ENCODE measurements at places on chromosomes 6 and 20.

DNA sequence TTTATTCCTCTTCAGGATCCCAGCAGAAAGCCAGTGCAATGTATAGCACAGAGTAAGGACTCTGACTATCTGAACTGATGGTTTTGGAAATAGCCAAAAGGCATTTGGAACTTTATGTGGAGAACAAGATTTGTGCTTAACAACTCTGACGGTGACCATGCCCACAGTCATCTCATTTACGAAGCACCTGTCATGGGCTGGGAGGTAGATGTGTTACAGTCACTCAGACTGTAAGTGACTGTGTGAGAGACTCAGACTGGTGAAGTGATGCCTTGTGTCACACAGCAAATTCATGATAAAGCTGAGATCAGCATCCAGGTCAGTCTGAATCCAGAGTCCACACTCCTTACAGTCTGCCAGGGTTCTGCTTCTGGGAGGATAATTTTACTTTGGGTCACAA, 23.9 kb upstream of the FAM83C start:
- no peak for DNase-seq

DNA sequence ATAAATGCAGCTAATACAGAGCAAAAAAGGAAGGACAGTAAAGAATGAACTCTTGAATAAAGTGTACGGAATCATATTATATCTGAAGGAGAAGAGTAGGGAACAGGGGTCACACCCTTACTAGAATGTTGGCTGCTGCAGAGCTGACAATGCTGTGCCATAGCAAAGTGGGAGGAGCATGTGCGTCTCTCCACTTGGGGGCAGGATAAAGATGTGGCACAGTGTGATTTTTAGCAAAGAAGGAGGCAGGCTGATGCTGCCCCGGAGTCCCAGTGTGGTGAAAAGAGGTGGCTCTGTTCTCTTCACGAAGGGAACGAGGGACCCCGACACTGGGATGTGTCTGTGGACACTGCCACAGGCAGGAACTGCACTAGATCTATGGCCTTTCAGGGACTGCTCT, 67.5 kb downstream of the INSM1 start:
- peak; percentile 69 for DNase-seq

GRCh38 chr6:110054664-110055386, 76.7 kb downstream of the GPR6 start:
- DNase-seq, result no peak

DNA sequence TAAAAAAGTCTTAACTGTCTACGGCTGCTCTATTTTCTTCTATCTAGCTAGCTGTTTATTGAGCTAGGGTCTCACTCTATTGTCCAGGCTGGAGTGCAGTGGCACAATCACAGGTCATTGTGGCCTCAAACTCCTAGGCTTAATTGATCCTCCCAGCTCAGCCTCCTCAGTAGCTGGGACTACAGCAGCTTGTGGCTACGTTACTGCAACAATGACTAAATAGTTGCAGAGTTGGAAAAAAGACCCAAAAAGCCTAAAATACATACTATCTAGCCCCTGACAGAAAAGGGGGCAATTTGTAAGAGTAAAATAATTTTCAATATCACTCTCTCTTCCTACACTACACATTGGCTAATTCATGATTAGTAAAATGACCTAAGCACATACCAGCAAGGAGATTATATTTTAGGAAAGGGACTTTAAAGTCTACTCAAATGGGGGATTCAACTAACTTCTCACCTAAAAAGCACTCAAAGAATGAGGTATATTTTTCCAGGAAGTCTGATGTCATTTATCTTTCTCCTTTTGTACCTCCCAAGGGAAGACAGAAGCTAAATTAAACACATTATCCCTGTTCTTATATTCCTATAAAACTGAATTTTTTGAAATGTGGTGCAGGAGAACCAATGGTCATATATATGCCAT, 82.8 kb downstream of the ZMYND8 start:
- no peak for DNase-seq

DNA sequence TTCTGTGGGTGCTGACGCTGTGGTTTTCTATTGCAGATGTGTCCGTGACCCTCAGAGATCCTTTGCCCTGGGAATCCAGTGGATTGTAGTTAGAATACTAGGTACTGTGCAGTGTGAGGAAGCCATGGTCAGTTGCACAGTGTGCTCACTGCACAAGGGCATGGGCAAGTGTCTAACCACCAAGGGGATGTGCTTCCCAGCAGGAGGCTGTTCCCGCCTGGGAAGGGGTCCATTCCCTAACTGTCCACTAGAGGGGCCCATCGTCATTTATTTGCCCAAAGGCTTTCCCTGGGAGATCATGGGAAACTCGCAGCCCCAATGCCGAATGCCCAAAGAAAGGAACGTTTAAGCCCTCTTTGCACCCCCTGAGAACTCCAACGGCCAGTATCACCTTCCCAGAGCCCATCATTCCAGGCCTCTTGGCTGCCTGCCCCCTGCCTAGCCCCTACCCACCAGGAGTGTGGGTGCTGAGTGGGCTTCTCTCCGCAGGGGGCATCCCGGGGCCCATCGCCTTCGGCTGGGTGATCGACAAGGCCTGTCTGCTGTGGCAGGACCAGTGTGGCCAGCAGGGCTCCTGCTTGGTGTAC, 26.2 kb downstream of the SLCO4A1 start:
- peak; percentile 68 for DNase-seq

DNA sequence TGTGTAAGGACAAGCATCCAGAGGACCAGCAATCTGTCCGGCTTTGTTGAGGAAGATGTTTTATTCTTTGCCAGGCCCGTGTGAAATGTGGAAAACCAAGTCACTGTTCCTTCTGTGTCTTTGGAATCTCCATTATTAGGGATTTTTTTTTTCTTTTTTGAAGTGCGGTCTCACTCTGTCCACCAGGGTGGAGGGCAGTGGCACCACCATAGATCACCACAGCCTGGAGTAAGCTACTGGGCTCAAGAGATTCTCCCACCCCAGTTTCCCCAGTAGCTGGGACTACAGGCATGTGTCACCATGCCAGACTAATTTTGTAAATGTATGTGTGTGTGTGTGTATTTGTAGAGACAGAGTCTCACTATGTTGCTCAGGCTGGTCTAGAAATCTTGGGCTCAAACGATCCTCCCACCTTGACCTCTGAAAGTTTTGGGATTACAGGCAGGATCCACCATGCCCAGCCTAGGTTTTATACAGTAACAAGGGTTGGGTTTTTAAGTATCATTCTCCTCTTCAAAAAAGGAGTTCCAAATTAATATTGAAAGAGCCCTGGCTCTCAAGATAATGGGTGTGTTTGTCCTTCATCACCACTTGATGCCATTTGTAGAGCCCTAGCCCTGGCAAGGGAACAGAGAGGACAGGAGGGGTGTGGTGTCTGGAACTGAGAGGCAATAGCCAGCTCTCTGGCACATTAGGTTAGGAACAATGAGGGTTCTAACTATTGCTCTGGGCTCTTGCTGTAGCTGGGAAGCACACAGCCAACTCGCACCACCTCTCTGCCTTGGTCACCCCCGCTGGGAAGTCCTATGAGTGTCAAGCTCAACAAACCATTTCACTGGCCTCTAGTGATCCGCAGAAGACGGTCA, 3.1 kb downstream of the LAMP5 start:
- no peak for DNase-seq

GRCh38 chr20:58058421-58059259, 169.8 kb downstream of the ANKRD60 start:
- DNase-seq, result no peak

DNA sequence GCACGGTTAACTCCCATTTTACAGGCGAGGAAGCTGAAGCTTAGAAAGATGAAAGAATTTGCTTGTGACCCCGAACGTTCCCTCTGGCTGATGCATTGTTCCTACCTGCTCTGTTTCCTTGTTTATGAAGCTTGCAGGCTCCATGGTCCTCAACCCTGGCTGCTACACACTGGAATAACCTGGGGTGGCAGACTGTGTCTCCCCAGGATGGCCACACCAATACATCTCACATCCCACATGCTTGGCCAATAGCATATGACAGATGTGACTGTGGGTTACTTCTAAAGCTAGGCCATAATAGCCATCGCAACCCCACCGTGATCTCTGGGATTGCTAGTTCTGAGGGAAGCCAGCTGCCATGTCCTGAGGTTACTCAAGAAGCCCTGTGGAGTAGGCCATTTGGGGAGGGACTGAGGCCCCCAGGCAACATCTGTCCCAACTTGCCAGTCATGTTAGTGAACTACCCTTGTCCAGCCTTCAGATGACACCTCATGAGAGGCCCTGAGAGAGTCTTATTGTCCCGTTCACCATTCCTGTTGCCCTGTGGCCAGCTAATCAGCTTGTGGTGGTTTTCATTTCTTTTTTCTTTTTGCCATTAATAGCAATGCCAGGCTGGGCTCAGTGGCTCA, 6.7 kb upstream of the FAM110A start:
- peak; percentile 47 for DNase-seq

DNA sequence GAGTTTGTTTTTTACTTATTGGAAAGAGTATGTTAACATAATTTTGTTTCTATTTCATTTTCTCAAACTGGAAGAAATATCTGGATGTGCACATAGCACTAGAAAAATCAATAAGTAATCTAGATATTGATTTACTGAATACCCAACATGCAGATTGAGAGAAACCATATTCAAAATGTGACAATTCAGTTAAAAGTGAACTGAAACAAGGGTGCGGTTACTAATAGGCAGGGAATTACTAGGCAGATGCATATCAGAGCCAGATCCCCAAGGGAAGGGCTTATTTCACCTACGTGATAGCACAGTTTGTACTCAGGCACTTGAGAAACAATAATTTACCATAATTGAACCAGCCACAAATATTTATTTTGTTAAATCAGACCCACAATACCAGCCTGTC, 493.1 kb upstream of the FLRT3 start:
- peak; percentile 86 for DNase-seq

GRCh38 chr6:170134031-170134470, 156.8 kb downstream of the DLL1 start:
- DNase-seq, result peak; percentile 76

DNA sequence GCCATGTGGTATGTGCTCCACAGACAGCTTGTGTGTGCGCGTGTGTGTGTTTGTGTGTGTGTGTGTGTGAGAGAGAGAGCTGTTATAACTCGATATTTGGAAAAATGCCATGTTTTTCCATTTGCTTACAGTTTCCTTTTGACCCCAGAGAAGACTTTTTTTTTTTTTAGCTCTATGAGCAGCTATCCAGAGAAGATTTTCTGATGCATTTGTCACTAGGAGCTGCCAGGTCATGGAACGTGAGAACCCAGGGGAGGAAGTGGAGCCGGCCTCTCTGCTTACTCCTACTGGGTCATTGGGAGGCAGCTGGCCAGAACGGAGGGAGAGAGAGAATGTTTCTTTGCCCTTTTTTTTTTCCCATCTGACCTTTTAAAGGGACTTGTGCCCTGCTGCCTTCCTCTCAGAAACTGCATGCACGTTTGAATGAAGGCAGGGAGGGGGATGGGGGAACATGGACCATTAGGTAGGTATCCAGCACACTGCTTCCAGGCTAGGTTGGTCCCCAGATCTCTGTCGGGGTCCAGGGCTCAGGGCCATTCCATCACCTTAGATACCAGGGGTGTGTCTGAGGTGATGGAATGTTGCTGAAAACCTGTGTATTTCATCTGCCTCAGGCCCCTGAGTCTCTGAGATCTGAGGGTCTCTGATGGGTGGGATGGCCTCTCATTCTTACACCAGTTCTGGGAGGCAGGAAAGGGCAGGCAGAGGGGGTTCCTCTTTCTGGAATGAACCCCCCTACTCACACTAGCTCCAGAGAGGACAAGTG, 11.2 kb upstream of the MRPS18A start:
- peak; percentile 79 for DNase-seq

GRCh38 chr6:34225551-34225950, 11.1 kb upstream of the HMGA1 start:
- DNase-seq, result no peak

- peak; percentile 59 for DNase-seq
These were observed at the start of gene TEAD3 for GRCh38 chr6:35496841-35497570. Gene TEAD3 (minus strand): TSS chr6:35497079.

- DNase-seq, result peak; percentile 59
These were observed 30.4 kb upstream of the TSHZ2 start for GRCh38 chr20:52941808-52942207.

DNA sequence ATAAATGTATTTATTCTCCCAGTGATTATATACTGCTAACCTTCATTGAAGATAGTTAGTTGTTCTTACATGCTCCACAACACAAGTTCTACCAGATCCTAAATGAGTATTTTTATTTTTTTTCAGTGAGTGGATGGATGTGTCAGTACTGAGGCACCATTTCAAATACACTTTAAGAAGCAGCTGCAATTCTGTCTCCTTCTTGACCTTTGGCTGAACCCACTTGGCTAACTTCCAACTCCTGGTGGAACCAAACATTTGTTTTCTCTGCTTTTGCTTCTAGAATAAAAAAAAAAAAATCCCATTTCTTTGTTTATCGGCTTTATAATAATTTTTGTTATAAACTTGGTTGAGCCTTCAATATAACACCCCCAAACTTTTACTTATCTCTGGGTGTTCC, 458.3 kb upstream of the MAP3K7 start:
- peak; percentile 14 for DNase-seq

- DNase-seq, result no peak
These were observed 108.5 kb downstream of the TSHZ2 start for GRCh38 chr20:53080687-53080962.

- no peak for DNase-seq
These were observed 487.7 kb upstream of the ID4 start for GRCh38 chr6:19349429-19349828.

GRCh38 chr20:24376311-24377099, 92.9 kb upstream of the SYNDIG1 start:
- no peak for DNase-seq

DNA sequence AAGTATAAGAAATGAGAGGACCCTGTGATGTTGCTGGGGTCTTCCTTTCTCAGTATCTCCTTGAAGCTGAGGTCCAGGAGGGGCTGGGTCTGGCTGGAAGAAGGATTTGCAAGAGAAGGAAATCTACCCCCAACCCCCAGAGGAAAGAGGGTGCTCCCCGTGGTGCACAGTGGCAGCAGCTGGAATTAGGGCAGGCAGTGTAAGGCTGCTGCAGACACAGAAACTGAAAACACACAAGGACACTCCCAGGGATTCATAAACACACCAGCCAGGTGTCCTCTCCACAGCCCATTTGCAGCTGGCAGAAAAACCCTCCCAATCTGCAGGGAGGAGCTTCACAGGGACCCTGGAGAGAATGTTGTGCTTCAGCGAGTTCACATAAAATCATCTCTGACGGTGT, 297.2 kb downstream of the CDH26 start:
- DNase-seq, result peak; percentile 67

GRCh38 chr6:39388606-39389483, 66.3 kb upstream of the KCNK16 start:
- peak; percentile 13 for DNase-seq

Data from NCI-H69 (cell line).